ENCODE measurements at places on chromosomes 6 and 20. TPM values are rescaled to one million over a fixed set of nuclear protein-coding genes. Genes with fewer than 3 reads are reported as not detected.

DNA sequence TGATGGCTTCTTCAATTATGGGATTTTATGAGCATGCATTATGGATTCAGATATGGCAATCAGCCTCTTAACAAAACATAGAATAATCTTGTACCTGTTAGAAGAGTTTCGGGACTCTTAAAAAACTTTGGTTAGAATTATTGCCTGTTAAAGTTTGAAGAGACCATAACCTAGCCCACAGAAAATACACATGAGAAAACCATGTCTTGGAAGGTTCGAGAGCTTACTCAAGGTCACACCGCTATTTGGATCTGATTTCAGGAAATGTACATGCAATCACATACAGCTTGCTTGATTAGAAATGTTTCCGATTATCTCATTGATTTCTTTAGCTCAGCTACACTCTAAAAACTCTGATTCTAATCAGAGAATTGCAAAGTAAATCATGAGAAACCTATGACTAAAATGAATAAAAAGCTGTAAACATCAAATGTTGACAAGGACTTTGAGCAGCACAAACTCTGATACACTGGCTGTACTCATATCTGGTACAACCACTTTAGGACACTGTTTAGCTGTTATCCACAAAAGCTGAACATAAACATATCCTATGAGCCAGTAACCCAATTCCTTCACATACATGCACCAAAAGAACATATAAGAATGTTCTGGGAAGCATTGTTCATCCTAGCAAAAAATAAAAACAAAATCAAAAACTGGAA lies 16.3 kb downstream of the STX7 start:
- H3K4me1 ChIP-seq: peaks cover 30% of the 10 kb centered on the region
- H3K27ac ChIP-seq: no peak overlapping the region
- H3K36me3 ChIP-seq: peaks cover 43% of the 10 kb centered on the region

DNA sequence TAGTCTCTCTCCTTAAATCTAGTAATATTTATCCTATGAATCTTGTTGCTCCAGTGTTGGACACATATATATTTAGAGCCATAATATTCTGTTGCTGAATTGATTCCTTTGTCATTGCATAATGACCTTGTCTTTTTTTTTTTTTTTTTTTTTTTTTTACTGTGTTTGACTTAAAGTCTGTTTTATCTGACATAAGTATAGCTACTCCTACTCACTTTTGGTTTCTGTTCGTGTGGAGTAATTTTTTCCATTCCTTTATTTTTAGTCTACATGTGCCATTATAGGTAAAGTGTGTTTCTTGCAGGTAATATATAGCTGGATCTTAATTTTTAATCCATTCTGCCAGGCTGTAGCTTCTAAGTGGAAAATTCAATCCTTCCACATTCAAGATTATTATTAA lies 166.5 kb downstream of the GMDS start:
- no peak for DNase-seq
- peaks cover 27% of the 10 kb centered on the region for H3K27me3 ChIP-seq
- peaks cover 35% of the 10 kb centered on the region for H3K4me1 ChIP-seq

- no peak overlapping the region for H3K27ac ChIP-seq
- no peak overlapping the region for H3K4me3 ChIP-seq
- no peaks in the 10 kb centered on the region for H3K4me1 ChIP-seq
- H3K27me3 ChIP-seq: peaks cover 25% of the 10 kb centered on the region
- no peaks in the 10 kb centered on the region for H3K36me3 ChIP-seq
Measured at GRCh38 chr20:1867495-1868260, 27.5 kb upstream of the SIRPA start.

DNA sequence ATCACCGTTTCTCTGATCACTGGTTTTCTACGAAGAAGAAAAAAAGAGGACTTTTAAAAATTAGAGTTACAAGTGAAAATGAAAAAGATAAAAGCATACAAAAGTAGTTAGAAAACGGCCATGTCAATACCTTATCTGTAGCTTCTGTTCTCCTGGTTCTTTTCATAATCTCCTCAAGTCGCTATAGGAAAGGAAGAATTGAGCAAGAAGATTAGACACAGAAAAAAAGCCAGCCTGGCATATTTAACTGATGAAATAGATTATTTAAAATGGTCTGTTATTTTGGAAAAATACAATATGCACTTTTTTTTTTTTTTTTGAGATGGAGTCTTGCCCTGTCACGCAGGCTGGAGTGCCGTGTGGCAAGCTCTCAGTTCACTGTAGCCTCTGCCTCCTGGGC lies 70.2 kb upstream of the BCLAF1 start:
- no peak for DNase-seq
- H3K27ac ChIP-seq: no peak overlapping the region
- no peak overlapping the region for H3K4me3 ChIP-seq

- H3K4me1 ChIP-seq: no peaks in the 10 kb centered on the region
- H3K27ac ChIP-seq: no peak overlapping the region
- no peak overlapping the region for H3K4me3 ChIP-seq
- H3K36me3 ChIP-seq: no peaks in the 10 kb centered on the region
- DNase-seq: no peak
Measured at GRCh38 chr6:10465629-10466499, 51.0 kb upstream of the TFAP2A start.

DNA sequence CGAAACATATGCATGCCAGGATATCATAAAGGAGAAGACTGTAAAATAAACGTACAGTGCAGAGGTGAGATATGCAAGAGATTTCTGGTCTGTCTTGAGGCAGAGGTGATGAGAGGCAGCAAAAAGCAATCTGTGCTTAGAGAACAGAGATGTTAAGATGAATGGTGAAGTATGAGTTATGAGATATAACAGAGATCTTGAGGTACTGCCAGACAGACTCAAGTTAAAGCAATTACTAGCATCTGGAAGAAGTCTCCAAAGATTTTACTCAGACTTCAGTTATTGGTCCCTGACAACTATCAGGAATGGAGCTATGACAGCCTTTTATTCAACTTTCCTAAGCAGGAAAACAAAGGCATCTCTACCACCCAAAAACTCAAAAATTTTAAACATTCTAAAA lies 122.8 kb upstream of the DST start:
- H3K27me3 ChIP-seq: no peaks in the 10 kb centered on the region
- no peak for DNase-seq
- H3K4me1 ChIP-seq: no peaks in the 10 kb centered on the region
- H3K36me3 ChIP-seq: no peaks in the 10 kb centered on the region

DNA sequence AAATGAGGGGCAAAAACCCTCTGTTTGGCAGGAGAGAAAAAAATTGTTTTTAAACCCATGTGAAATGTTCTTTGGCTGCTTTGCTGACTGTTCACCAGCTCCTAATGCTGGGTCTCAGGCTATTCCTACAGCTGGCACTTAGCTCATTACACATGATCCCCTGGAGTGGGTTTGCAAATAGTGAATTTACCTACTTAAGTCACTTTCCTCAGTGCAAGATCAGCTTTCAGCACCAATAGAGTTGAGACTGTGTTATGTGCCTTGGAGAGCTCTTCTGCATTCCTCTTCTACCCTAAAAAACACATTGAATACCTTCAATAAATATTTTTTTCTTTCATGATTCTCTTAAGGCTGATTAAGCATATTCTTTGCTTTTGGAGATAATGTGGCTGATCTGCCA lies 58.4 kb upstream of the PRDM1 start:
- H3K27ac ChIP-seq: no peak overlapping the region
- H3K36me3 ChIP-seq: peaks cover 23% of the 10 kb centered on the region
- no peak for DNase-seq
- H3K4me3 ChIP-seq: no peak overlapping the region
- peaks cover 14% of the 10 kb centered on the region for H3K4me1 ChIP-seq

GRCh38 chr6:4316867-4317400 lies 181.6 kb upstream of the ECI2 start:
- no peaks in the 10 kb centered on the region for H3K4me1 ChIP-seq
- no peak overlapping the region for H3K4me3 ChIP-seq
- DNase-seq: no peak
- H3K27me3 ChIP-seq: peaks cover 13% of the 10 kb centered on the region
- no peaks in the 10 kb centered on the region for H3K36me3 ChIP-seq

DNA sequence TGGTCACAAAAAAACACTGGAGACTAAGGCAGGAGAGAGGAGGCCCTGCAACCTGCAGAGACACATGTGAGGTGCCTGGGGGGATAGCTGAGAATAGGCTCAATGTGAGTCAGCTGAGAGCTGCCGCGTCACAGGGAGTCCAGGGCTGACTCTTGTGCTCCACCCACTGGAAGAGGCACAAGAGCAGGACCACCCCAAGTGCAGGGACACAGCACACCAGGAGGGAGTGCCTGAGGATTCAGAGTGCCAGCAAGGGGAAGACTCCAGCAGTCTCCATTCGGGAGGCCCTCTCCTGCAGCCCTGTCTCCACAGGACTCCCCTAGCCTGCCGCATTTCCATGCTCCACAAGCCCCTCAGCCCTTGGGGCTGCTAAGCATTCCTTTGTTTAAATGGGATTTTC lies 105.5 kb downstream of the HUS1B start:
- H3K27ac ChIP-seq: peak overlapping the region; percentile 64
- H3K36me3 ChIP-seq: peaks cover 21% of the 10 kb centered on the region
- no peaks in the 10 kb centered on the region for H3K27me3 ChIP-seq
- H3K4me3 ChIP-seq: no peak overlapping the region

GRCh38 chr6:15736297-15736696 lies 73.5 kb upstream of the DTNBP1 start:
- H3K4me1 ChIP-seq: peaks cover 8% of the 10 kb centered on the region
- no peak for DNase-seq
- no peaks in the 10 kb centered on the region for H3K36me3 ChIP-seq
- no peak overlapping the region for H3K27ac ChIP-seq
- H3K4me3 ChIP-seq: no peak overlapping the region

The CD40 gene
- 2.2 TPM for total RNA-seq

GRCh38 chr6:113050979-113051378 lies 703.8 kb downstream of the RFPL4B start:
- no peaks in the 10 kb centered on the region for H3K27me3 ChIP-seq
- H3K27ac ChIP-seq: no peak overlapping the region
- H3K36me3 ChIP-seq: no peaks in the 10 kb centered on the region
- no peak for DNase-seq

DNA sequence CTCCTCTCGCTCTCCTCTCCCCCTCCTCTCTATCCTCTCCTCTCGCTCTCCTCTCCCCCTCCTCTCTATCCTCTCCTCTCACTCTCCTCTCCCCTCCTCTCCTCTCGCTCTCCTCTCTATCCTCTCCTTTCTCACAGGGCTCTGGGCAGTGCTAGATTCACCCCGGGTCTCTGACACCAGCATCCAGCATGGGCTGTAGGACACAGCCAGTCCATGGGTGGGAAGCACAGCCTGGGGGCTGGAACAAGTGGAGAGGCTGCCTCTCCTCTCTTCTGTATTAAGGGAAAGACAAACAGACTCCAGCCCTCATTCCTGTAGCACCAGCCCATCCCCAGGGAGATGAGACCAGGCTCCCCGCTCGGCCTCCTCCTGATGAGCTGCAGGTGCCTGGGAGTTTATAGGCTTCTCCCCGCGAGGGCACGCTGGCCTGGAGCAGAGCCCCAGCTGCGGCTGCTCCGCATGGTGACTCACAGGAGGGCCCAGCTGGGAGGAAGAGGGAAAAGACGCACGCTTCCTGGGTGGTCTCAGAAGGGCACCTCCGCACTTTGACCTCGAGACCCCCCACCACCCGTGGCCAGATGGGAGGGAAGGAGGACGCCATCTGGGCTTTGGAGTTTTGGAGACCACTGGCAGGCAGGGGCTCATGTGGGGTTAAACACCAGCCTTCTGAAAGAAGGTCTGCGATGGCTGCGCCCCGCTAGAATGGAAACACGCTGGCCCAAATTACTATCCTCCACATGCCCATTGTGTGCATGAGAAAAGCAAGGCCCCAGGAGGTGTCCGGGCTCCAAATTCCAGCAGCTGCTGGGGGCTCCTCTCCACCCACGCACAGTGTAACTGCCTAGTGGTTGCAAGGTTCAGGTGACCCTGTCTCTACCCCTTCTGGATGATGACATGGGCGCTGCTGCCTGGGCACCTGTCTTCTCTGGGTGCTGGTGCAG lies 68.0 kb downstream of the BMP7 start:
- no peaks in the 10 kb centered on the region for H3K27me3 ChIP-seq
- no peaks in the 10 kb centered on the region for H3K36me3 ChIP-seq
- no peaks in the 10 kb centered on the region for H3K4me1 ChIP-seq

DNA sequence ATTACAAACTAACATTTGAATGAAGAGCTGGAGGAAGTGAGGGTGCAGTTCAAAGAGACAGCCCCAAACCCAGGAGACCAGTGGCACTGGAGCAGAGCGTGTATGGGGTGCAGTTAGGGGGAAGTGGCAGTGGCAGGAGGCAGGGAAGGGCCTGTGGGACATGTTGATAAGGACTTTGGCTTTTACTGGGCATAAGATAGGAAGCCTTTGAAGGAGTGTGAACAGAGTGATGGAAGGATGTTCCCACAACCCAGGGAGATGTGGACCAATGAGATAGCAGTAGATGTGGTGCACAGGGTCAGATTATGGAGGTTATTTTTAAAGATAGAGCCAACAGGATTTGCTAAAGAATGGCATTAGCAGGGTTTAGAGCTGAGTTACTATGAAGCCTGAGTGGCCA lies 56.4 kb downstream of the AIG1 start:
- no peak overlapping the region for H3K27ac ChIP-seq
- no peak for DNase-seq
- H3K36me3 ChIP-seq: peaks cover 7% of the 10 kb centered on the region
- no peak overlapping the region for H3K4me3 ChIP-seq

The TGM3 gene
- total RNA-seq: not detected

GRCh38 chr6:170291271-170292110 lies 613 bp upstream of the DLL1 start:
- no peak for DNase-seq
- H3K36me3 ChIP-seq: no peaks in the 10 kb centered on the region
- no peak overlapping the region for H3K27ac ChIP-seq
- peaks cover 76% of the 10 kb centered on the region for H3K27me3 ChIP-seq
- peaks cover 32% of the 10 kb centered on the region for H3K4me1 ChIP-seq

- no peak for DNase-seq
- H3K4me1 ChIP-seq: peaks cover 4% of the 10 kb centered on the region
- H3K4me3 ChIP-seq: no peak overlapping the region
- peaks cover 30% of the 10 kb centered on the region for H3K36me3 ChIP-seq
Measured at GRCh38 chr6:36469946-36470345, 27.1 kb downstream of the KCTD20 start.

- H3K4me1 ChIP-seq: no peaks in the 10 kb centered on the region
- H3K27me3 ChIP-seq: no peaks in the 10 kb centered on the region
- DNase-seq: no peak
- no peak overlapping the region for H3K4me3 ChIP-seq
Measured at GRCh38 chr20:22453244-22454080, 130.9 kb downstream of the FOXA2 start.

GRCh38 chr6:69796073-69796641 lies 653 bp downstream of the LMBRD1 start:
- H3K27ac ChIP-seq: peak overlapping the region; percentile 94
- peaks cover 36% of the 10 kb centered on the region for H3K4me1 ChIP-seq
- peak; percentile 67 for DNase-seq
- no peaks in the 10 kb centered on the region for H3K27me3 ChIP-seq
- H3K36me3 ChIP-seq: peaks cover 9% of the 10 kb centered on the region

- H3K4me3 ChIP-seq: no peak overlapping the region
- peaks cover 17% of the 10 kb centered on the region for H3K27me3 ChIP-seq
- DNase-seq: no peak
Measured at GRCh38 chr20:58546416-58546711, 31.2 kb upstream of the APCDD1L start.

GRCh38 chr20:11084508-11084907 lies 410.7 kb upstream of the JAG1 start:
- H3K27ac ChIP-seq: no peak overlapping the region
- no peaks in the 10 kb centered on the region for H3K27me3 ChIP-seq
- no peaks in the 10 kb centered on the region for H3K4me1 ChIP-seq
- no peaks in the 10 kb centered on the region for H3K36me3 ChIP-seq
